MCF 10A (cell line): ENCODE measurements at places on chromosomes 2 and 18. TPM values are rescaled to one million over a fixed set of nuclear protein-coding genes. Genes with fewer than 3 reads are reported as not detected.

HEATR5B gene
- total RNA-seq: 14.5 and 14.8 TPM in 2 replicates

UPP2 gene
- not detected in 2 replicates for total RNA-seq

POMC gene
- total RNA-seq: not detected in 2 replicates

CAMKMT gene
- total RNA-seq: 9.9 and 14.4 TPM in 2 replicates

CD207 gene
- not detected in 2 replicates for total RNA-seq

ITGB6 gene
- 3.8 and 6.9 TPM in 2 replicates for total RNA-seq

TUBA4B gene
- not detected in 2 replicates for total RNA-seq

CNGA3 gene
- not detected in 2 replicates for total RNA-seq

UGT1A10 gene
- not detected in 2 replicates for total RNA-seq

ANKRD36C gene
- 14.5 TPM in 2 replicates for total RNA-seq

ASIC4 gene
- total RNA-seq: 0.17 TPM in 1 of 2 replicates, not detected in the other

TFCP2L1 gene
- 22.6 and 24.3 TPM in 2 replicates for total RNA-seq

KCNS3 gene
- 0.84 and 1.7 TPM in 2 replicates for total RNA-seq

RBM45 gene
- total RNA-seq: 12.7 and 14.5 TPM in 2 replicates

MEP1B gene
- not detected in 2 replicates for total RNA-seq

DNA sequence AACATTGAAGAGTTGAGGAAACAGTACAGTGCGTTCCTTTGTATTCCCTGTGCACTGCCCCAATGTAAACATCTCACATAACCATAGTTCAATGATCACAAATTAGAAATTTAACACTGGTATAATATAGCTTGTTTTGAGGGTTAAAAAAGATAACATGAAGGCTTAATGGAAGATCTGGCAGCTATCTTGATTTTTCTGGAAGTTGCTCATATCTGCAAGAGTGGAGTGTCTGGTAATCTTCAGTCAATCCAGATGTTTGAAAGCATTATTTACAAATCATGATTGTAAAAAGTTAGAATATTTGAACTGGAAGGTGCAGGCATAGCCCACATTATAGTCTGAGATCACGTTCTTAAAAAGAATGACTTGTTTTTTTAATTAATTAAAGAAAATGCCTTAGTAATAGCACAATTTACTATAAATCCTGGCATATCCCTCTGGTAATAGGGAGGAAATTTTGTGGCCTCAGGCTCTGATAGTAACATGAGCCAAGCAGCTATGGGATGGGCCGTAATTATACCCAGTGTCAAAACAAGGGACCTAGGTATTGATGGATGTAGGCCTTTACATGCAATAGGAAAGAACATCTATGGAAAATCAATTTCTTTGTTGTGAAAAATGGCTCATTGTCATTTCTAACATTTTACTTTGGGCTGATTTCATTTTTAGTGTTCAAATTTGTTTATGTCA, 418.0 kb downstream of the THSD7B start:
- DNase-seq: no peak

GRCh38 chr18:34114996-34115395, 109.7 kb downstream of the NOL4 start:
- DNase-seq: no peak

DNA sequence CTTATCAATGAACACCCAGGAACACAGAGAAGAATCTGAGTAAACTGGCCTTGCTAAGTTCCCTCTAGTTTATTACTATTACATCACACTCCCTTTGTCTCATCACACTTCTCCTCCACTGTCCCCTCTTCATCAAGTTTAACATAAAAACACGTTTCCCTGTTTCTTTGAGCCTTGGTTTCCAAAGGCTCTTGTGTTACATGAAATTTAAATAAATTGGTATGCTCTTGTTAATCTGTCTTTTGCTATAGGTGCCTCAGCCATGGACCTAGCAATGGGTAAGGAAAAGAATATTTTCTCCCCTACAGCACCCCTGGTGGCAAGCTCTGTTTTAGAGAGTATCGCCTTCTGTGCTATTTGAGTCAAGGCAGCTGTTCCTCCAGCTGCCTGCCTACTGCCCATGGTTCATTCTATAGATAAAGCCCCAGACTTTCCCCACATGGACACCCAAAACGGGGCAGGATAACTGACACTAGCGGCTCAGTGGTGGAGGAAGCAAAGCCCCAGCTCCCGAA, 31.8 kb downstream of the TGIF1 start:
- DNase-seq: peak; percentile 52

DNA sequence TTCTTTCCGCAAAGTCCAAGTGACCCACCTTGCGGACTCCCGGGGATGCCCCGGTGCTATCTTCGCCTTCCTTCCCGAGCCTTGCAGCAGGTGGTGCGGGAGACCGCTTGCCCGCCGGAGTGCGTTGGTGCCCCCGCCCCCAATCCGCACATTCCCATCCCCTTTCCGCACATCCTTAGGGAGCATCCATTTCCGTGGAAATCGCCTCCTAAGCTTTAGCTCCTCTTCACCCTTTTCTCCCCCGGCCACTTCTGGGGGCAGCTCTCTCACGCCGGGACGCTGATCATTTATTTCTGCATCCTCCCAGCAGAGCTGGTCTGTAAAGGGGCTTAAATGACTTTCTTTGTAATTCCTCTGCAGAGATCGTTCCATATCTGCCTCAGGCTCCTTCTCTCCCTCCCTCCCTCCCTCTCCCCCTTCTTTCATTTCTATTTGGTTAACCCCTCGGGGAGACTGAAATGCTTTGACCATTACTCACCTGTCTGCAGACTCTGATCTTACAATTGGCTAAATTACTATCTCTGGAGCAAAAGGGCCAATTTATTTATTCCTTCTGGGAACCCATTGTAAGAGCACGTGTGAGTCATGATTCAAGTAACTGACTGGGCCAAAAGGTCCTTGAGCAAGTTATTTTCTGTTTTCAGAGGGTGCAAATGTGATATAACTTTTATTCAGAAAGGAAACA, 1.3 kb upstream of the LYPD1 start:
- peak; percentile 85 for DNase-seq

- DNase-seq: no peak
Measured at GRCh38 chr2:218910741-218911140, 30.1 kb downstream of the WNT10A start.

DNA sequence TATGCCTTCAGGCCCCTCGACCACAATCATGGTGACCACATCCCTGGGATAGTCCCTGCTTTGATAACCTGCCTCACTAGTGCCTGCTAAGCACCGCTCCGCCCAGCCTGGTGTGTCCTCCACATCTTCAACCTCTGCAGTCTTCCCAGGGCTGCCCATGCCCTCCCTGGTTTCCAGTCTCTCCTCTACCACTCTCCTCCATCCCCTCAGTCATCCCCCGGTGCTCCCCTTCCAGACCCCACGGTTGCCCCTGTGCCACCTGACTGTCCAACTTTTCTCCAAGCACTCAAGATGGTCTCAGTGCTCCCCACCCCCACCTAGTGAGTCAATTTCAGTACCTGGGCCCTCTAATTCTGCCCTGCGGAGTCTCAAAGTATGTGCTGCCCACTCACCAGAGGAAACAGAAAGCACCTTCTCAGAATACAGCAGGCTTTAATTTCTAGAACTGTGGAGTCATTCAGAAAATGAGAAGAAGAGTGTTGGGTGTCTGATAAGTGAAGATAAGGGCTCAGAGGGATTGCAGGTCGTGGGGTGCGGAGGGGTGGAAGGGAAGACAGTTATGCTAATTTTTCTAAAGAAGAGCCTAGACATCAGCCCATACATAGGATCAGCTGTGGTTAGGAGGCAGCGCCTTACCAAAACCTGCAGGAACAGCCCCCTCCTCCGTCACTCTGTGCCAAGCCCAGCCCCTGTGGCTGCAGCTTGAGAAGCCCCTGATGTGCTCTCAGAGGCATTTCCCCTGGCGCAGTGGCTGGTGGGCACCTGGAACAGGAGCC, 53.6 kb upstream of the CAB39 start:
- no peak for DNase-seq

GRCh38 chr2:198232281-198232680, 427.9 kb downstream of the PLCL1 start:
- DNase-seq: no peak

DNA sequence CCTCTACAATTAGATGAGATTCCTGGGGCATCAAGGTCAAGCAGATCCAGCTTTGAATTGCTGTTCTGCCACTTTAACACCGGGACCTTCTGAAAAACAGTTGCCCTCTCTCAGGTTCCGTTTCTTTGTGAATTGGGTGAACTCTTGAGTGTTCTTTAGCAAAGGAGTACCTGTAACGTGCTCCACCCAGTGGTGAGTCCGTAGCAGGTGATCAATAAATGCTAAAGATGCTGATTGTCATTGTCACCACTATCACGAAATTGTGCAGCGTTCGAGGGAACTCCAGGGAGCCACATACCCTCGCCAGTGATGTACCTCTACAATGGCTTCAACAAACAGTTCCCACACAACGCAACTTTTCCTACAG, 81.9 kb downstream of the TCF7L1 start:
- no peak for DNase-seq

GRCh38 chr2:183597841-183598240, 473.6 kb downstream of the NUP35 start:
- peak; percentile 23 for DNase-seq

DNA sequence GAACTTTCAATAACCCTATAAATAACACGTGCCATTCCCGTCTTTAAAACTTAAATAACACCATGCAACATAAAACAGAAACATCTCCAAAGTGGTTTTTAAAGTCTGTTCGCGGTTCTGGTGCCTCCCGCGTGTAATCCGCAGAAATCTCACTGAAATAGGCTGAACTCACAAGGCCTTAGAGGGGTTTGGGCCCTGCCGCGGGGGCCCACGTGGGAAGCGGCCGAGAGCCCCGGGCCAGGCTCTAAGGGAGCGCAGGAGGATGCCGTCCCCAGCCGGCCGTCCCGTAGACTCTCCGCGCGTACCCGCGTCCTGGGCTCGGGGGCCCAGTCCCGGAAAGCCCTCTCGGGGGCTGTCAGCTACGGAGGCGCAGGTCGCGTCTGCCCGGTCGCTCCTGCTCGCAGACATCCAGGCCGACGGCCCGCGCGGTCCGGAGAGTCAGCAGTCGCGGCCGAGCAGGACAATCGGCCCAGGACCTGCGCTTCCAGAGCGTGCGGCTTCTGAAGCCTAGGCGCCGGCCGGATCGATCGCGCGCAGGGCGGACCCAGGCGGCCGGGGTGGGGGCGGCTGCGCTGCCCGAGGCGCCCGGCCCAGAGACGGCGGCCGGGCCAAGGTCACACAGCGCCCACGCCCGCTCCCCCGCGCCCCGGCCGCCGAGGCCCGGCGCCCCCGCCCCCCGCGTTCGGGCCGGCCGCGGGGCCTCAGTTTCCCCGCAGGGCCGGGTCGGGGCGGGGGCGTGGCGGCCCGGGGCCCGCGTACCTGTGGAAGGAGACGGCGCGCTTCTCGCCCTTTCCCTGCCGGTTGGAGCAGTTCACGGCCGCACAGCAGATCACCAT, 558 bp downstream of the THAP4 start:
- DNase-seq: peak; percentile 46

- DNase-seq: no peak
Measured at GRCh38 chr2:160384791-160385190, 108.8 kb downstream of the RBMS1 start.

DNA sequence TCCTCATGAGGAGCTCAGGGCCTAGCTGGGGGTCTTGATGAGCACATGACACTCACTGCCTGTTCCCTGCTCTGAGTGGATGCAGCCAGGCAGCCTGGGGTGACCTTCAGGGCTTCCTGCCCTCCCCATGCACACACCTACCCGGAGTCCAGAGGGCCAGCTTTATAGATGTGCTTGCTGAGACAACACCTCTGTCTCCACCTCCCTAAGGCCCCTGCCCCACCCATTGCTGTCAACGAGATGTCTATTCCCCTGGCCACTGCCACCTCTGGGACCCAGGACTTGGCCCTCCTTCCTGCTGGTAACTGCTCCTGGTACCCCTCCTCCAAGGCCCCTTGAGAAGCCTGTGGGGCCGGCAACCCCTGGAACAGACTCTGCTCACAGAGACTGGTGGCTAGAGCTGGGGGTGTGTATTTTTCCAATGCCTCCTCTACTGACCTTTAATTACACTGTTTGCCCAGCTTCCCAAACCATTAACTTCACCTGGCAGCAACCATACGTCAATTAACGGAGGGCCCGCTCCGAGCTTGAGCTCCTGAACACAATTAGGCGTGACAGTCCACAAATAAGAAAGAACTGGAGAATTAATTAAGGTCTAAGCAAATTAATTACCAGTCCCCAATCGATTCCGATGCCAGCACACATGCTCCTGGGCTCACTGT, 66.3 kb downstream of the EMX1 start:
- DNase-seq: no peak

DNA sequence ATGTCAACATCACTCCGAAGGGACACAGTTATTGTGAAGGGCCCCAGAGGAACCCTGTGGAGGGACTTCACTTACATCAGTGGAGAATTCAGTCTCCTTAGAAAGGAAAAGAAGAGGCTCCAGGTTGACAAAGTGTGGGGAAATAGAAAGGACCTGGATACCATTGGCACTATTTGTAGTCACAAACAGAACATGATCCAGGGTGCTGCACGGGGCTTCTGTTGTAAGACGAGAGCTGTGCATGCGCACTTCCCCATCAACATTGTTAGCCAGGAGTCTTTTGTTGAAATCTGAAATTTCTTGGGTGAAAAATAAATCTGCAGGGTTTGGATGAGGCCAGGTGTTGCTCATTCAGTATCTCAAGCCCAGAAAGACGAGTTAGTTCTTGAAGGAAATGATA, 2.4 kb upstream of the ALPK2 start:
- DNase-seq: no peak

GRCh38 chr18:6593142-6593885, 136.2 kb upstream of the ARHGAP28 start:
- DNase-seq: no peak

- no peak for DNase-seq
Measured at GRCh38 chr2:45898819-45899218, 247.3 kb downstream of the PRKCE start.

- no peak for DNase-seq
Measured at GRCh38 chr2:222298311-222299150, at the start of gene PAX3. PAX3 (minus strand) TSS chr2:222298998; CDS start chr2:222298615, 383 bp downstream.

GRCh38 chr2:128301501-128301966, 17.1 kb downstream of the HS6ST1 start:
- peak; percentile 67 for DNase-seq

DNA sequence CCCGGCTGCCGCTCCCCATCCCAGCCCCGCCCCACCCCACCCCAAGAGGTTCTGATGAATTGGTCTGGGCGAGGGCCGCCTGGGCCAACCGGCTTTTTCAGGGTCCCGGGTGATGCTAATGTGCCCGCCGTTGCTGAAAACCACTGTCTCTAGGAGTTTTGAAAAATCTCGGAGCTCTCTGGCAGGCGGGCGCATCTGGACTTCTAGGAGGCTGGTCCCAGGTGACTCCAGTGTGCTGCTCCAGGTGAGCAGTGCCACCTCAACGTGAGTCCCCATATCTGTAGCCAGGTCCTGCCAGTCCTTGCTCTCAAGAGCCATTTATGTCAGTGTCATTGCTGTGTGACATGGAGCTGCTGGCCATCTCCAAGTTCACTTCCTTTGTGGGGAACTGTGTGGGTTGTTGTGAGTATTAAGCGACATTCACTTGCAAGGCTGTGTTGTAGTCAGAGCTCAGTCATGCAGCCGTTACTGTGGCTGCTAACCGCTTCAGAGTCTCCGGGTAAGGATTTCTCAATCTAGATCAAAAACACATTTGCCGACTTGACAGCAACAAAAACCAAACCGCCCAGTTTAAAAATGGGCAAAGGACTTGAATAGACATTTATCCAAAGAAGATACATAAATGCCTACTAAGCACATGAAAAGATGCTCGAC, at the start of gene RFX8:
Gene RFX8, minus strand, starts transcription at position 382 of the 654 bp plus-strand sequence. CDS start 8,264 bp downstream, outside the sequence.
- no peak for DNase-seq

GRCh38 chr18:59144483-59144882, 4.8 kb downstream of the SEC11C start:
- DNase-seq: no peak

GRCh38 chr2:8203364-8203763, 478.5 kb upstream of the ID2 start:
- DNase-seq: no peak
